ENCODE measurements at places on chromosomes 3 and 15.

DNA sequence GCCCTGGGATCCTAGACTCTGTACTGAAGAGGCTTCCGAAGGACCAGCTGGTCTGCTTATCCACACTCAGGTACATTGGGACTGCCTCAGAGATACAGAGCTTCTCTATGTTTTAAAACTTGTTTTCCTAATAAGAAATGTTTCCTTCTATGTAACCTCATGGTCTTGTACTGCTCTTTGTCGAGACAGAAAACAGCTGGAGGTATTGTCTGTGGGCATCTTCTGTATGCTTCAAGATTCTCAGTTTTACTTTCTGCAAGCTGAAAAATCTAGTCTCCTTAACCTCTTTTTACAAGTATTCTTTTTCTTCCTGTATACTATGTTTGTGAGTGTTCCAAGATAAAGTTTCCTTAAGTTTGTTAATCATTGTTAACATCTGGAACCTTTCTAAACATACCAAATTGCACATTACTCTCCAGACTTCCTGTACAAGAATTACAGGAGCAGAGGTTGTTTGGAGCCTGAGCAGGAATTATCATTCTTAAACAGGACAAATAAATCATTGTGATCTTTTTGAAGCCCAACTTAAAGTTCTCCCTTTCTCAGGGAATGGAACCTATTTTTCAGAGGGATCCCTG lies 358.3 kb upstream of the CFAP20DC start:
- no peak for DNase-seq

GRCh38 chr3:128287216-128287615 lies 133.9 kb downstream of the EEFSEC start:
- no peak for DNase-seq

DNA sequence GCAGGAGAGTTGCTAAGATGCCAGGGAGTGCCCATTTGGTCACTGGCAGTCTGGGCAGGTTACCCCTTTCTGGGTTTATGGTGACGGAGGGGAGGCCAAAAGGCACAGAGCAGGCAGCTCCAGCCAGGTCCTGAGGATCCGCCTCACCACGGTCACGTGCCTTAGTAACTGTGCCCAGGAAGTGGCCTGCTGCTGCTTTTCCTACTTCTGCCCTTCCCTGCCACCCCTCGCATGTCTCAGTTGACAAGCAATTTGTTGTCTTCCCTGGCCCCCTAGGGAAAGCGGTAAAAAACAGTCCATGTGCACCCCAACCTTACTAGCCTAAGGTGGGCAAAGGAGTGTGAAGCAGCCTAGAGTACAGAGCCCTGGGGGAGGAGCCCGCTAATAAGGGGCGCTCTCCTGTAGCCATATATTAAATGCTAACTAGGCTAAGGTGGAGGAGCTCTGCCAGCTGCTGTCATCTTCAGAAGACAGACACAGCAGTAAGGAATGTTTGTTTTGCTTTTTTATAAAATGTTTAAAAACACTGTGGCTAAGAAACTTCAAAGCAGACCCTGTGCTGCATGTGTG lies 9.1 kb upstream of the LIPH start:
- peak; percentile 23 for DNase-seq

GRCh38 chr3:61803983-61804382 lies 242.6 kb downstream of the PTPRG start:
- DNase-seq, result no peak

DNA sequence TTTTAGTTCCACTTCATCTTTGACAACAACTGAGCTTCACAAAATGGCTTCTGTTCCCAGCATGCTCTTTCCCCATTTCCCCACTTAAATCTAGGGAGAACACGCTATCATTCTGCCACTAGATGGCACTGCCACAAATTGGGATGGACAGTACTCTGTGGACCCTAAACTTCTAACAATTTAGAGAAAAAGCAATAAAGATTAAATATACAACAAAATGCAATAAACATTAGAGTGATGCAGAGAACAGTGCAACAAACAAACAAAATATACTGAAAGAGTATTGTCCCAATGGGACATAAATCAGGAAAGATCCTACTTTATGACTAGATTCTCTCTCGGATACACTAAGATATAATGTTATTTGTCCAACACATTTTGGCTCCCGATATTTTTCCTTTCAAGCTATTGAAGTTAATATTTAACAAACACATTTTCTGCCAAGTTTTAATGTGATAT lies 169.7 kb upstream of the TMCO5A start:
- DNase-seq, result peak; percentile 5

DNA sequence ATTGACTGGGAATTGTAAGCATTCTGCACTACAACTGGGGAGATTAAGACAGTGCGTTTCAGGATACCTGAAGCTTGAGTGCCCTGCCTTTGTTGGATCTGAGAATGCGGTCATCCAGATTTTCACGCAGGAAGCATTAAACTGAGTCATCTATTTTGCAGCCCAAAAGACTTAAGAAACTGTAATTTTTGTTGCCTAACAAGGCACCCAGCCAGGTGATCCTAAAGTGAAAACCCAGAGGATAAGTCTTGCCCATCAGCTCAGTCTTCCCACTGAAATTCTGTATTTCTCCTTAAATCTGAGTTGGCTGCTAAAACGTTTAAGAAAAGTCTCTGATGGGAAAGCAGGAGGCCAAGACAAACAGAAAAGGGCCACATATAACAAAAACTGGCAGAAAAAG lies 242.5 kb upstream of the TMCO5A start:
- no peak for DNase-seq

DNA sequence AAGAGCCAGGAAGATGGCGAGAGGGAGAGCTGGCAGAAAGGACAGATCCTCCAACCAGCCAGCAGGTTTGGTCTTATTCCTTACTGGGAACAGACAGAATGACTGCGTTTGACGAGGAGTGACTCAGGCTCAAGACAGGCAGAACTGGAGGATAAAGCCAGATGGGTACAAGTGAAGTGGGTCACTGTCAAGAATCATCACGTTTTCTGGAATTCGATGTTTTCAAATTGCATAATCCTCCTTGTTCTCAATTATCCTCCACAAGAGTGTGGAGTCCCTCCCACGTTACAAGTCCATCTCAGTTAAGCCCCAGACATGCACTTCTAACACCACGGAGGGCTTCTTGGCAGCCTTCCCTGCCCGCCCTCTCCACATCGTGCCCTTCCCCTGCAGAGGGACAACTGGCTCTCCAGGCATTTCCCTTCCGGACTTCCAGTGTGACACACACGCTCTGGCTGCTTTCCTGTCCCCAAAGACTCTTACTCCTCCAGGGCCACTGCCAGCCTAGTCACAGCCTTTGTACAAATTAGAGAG lies 183.1 kb downstream of the CHST2 start:
- no peak for DNase-seq

- DNase-seq, result peak; percentile 67
Measured at GRCh38 chr3:106609666-106610301, 741.0 kb upstream of the CBLB start.

GRCh38 chr3:38084334-38085310 lies 45.6 kb downstream of the DLEC1 start:
- no peak for DNase-seq

DNA sequence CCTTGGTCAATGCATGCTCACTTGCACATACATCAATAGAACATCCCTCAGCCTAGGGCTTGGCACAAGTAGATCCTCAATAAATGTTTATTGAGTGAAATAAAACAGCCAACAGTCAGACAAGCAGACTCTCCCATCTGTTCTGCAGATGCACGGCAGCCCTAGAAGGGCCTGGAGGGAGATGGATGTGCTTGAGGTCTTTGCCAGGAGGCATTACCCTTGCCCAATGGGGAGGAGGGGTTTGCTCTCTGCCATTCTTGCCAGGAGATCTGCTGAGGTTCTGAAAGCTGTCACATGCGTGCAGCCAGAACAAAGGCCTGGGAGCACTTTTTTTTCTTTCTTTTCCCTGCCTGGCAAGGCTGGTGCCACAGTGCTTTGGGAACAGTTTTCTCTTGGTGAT lies 349.3 kb upstream of the THRB start:
- DNase-seq, result no peak

GRCh38 chr3:181486141-181486885 lies 225.4 kb upstream of the SOX2 start:
- no peak for DNase-seq

DNA sequence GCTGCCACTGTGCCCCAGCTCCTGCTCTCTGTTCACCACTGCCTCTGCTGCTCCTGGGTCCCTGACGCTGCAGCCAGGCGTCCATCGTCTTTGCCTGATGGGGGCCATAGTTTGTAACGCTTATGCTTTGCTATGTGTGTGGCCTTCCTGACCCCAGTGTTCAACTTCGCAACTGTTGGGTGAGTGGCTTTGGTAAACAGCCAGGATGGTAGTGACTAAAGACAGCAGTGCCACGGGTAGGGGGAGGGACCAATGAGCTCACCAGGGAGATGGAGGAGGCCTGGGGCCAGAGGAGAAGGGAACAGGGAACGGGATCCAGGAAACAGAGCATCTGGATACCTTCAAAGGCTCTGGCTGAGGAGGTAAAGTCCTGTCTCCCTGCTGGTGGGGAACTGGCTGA lies 75.9 kb upstream of the ALDH1L1 start:
- DNase-seq, result no peak

GRCh38 chr15:25741256-25741580 lies 121.9 kb downstream of the ATP10A start:
- DNase-seq, result no peak

DNA sequence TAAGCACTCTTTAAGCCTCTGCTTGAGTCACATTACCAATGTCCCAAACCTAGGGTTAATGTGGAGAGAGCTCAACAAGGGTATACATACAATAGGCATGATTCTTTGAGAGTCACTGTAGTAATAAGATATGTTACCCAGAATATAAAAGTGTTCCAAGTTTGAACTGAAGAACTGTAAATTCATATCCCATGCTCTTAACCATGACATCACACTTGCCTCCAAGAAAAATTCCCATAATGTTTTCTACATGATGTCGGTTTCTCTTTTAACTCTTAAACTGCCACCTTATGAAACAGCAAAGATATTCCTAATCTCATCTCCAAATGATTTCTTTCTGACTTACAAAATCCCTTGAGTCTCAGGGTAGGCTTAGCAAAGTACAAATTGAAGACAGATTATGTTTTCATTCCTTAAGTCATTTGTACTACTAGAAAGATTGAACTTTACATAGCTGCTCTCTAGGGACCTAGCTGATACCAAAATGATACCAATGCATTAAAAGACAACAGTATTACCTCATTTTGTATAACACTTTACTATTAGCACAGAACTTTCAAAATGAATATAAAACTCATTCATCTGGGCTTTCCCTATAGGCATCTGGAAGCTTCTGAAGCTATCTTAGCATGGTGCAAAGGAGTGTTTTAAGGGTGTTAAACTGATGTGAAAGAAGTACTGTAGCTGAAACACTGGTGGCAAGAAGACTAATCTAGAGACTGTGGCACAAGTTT lies 127.1 kb downstream of the KCNMB2 start:
- DNase-seq, result no peak

GRCh38 chr3:194293546-194294198 lies 57.5 kb downstream of the CPN2 start:
- no peak for DNase-seq

- DNase-seq, result no peak
Measured at GRCh38 chr15:33638453-33638852, 327.7 kb downstream of the RYR3 start.

- no peak for DNase-seq
Measured at GRCh38 chr3:183823963-183824362, 1.4 kb downstream of the MAP6D1 start.

DNA sequence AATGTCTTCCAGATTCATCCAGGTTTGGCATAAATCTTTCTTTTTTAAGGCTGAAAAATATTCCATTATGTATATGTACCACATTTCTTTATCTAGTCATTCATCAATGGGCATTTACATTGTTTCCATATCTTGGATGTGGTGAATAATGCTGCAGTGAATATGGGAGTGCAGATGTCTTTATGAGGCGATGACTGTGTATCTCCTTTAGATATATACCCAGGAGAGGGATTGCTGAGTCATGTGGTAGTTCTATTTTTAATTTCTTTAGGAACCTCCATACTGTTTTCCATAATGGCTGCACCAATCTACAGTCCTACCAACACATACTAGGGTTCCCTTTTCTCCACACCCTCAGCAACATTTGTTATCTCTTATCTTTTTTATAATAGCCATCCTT lies 96.3 kb downstream of the LRRC28 start:
- no peak for DNase-seq
